CD4-positive, CD25-positive, alpha-beta regulatory T cell (primary cell): ENCODE measurements at places on chromosomes 5 and 9. TPM values are rescaled to one million over a fixed set of nuclear protein-coding genes. Genes with fewer than 3 reads are reported as not detected.

Gene GFI1B
- polyA plus RNA-seq = not detected

Gene NEUROG1
- not detected for polyA plus RNA-seq

Gene GZMA
- 25.4 TPM for polyA plus RNA-seq

Gene CAVIN4
- not detected for polyA plus RNA-seq

Gene SLC6A7
- not detected for polyA plus RNA-seq
